Activated CD8-positive, alpha-beta memory T cell treated with anti-CD3 and anti-CD28 coated beads for 4 hours (primary cell): ENCODE measurements at places on chromosomes 3 and 15.

GRCh38 chr3:98741121-98741716, 21.9 kb upstream of the ST3GAL6 start:
- DNase-seq: no peak

DNA sequence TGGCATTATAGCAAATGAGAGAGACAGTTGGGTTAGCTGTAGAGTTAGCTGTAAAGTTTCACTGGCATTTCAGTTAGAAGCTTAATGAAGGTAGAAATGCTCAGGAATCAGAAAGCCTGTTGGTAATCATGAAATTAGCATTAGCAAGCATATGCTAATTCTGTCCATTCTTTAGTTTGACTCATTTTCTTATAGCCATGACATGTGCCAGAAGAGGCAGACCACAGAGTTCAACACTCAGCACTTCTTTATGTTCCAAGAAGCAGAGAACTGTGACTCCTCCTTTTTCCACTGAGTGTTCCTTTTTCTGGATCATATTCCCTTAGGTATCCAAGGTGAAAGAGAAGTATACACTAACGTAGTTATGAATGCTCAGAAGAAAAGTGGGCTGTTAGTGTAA, 276.2 kb upstream of the SGO1 start:
- no peak for DNase-seq

DNA sequence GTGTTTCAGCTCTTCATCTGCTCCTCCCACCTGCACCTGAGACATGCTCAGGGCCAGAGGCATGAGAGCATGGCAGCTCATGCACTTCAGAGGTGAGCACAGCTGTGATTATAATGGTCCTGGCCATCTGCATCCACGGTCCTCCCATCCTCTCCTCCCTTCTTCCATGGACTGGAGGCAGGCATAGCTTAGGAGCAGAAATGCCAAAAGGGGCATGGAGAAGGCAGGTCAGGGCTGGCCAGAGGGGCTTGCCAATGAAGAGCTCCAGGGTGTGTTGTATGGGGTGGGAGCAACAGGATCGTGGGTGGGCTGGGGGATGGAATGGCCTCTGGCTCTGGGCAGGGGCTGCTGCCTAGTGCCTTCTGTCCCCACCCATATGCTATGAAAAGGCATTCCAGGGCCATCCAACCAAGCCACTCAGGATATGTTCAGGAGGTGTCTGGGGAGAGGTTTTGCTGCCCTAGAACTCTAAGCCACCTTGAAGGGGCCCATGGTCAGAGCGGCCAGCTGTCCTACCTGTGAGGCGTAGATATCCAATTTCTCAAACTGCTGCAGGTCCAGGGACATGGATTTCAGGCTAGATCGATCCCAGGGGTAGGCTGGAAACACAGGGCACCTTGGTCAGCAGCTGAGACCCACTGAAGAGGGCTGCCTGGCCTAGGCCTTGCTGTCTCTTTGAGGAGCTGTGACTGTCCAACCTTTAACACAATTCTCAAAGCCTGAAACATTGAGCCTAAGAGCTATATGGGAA, 26.1 kb downstream of the KY start:
- DNase-seq: no peak

- no peak for DNase-seq
Measured at GRCh38 chr3:122941228-122942206, 86.0 kb downstream of the SEMA5B start.

- DNase-seq: no peak
Measured at GRCh38 chr3:172034786-172035685, 4.3 kb upstream of the FNDC3B start.

GRCh38 chr3:157311633-157312375, 124.8 kb upstream of the PTX3 start:
- no peak for DNase-seq

- no peak for DNase-seq
Measured at GRCh38 chr3:184842433-184842832, 30.5 kb downstream of the VPS8 start.

DNA sequence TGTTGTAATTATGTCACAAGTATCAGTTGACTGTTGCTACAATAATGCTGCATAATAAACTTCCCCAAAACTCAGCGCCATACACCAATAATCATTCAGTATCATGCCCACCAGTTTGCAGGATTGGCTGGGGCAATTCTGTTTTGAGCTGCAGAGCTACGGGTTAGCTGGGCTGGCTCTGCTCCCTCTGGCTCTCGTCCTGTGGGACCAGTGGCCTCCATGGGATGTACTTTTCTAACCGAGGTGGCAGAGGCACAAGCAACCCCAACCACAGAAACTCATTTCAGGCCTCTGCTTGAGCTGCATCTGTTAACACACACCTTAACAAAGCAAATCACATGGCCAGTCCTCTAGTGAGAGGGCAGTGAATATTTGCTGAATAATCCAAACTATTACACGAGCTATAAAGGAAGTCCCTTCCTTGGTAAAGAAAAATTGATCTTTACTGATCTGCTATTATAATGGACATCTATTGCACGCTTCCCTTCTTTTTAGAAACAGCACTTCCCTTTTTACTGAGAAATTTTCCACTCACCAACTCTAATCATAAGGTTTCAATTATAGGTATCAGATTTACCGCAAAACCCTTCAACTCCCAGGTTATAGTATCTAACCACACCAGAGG, 10.9 kb upstream of the BCL2A1 start:
- DNase-seq: no peak

DNA sequence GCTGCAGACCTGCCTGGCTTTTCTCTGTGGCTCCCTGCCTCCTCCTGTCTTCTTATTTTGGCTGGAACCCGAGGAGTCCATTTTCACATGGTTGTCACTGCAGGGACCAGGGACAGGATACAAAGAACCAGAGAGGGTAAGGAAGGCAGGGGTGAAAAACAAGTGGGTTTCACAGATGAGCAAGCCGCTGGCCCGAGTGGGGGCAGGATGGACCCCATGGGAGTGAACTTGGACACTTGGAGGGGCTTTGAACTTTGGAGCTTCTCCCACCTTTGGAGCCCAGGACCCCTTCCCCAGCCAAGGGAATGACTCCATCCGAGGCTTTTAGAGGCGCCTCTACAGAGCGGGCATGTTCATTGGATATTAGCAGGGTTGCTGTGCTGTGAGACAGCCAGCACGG, 26.9 kb upstream of the ADCY5 start:
- no peak for DNase-seq

GRCh38 chr3:186940967-186941366, 10.6 kb downstream of the ST6GAL1 start:
- no peak for DNase-seq

DNA sequence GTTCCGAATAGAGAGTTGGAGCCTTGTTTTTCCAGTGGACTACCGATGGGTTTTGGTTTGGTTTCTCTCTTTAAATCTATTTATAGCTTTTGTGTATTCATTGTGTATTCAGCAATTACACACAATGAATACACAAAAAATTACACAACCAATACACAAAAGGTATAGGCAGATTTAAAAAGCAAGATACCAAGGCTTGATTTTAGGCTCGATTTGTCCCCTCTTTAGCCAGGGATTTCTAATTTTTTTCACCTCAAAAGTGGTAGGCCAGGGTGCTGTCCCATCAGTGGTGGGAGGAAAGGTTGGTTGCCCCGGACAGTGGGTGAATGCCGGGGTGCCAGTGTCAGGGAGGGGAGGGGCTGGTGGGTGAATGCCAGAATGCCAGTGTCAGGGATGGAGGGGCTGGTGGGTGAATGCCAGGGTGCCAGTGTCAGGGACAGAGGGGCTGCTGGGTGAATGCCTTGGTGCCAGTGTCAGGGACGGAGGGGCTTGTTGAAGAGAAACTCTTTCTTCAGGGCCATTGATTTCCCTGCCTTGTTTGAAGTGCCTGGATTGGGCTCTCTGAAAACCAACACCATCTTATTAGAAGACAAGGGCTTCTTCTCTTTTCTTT, 186.2 kb downstream of the GOLGA6L6 start:
- no peak for DNase-seq

DNA sequence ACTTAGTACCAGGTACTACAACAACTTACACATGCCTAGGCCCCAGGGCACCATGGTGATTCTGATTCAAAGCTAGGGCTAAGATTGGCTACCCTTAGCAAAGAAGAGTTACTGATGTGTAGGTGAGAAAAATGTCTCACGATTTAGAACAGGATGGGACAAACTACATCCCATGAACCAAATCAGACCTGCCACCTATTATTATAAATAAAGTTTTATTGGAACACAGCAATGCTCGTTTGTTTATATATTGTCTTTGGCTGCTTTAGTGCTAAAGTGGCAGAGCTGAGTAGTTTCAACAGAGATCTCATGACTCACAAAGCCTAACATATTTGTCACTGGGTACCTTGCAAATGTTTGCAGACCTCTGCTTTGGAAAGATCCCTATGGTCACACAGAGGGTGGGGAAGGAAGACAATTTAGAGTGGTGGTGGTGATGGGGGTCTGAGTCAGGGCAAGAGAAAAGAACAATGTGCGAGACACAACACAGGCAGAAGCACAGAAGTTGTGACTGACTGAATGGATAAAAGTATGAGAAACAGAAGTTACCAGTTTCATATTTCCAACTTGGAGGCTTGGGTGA, 770.6 kb upstream of the CFAP20DC start:
- no peak for DNase-seq

DNA sequence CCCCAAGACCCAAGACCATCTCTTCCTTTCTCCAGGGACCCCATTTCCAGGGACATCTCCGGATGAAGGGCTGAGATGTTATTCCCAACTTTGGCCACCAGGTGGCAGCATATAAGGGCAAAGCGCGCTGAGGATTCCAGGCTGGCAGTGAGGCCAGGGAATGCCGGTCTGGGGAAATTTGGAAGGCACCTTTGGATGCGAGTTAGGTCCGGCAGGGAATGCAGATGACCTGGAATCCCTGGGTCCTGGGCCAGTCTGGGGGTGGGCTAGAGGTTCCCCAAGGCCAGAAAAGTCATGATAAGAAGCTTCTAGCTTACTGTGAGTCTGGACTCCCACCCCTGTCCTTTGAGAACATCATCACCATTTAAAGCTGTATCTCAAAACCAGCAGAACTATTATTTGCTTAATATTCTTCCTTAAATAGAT, 1.6 kb upstream of the CHST13 start:
- peak; percentile 9 for DNase-seq

DNA sequence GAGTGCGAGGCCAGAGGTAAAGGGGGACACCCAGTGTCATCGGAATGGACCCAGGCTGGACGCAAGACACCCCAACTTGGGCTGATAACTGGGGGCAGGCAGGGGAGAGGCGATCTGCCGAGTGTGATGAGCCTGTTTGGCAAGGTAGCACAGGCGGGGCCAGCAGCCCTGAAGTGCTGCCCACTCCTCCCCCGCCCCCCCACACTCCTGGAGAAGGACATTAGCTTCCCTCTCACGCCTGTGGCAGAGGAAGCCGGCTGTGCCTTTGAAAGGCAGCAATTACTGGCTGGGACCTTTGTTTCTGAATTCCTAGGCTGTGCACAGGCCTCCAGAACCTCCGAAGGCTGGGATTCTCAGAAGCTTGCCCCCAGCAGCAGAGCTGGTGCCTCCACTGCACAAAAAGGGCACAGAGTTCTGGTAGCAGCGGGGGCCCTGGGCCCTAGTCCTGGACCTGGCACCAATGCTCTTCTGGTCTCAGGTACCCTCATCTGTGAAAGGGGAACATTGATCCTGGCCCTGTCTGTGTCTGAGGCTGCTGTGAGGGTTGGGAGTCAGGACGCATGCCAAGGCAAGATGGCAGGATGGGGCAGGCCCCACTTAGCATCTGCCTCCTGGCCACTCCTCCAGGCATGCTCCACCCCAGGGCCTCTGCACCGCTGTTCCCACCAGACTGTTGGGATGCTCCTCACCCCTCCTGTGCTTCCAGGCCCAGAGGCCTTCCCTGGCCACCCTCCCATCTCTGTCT, 28.6 kb downstream of the IQSEC1 start:
- no peak for DNase-seq

- no peak for DNase-seq
Measured at GRCh38 chr15:88204584-88204983, 52.0 kb downstream of the NTRK3 start.

DNA sequence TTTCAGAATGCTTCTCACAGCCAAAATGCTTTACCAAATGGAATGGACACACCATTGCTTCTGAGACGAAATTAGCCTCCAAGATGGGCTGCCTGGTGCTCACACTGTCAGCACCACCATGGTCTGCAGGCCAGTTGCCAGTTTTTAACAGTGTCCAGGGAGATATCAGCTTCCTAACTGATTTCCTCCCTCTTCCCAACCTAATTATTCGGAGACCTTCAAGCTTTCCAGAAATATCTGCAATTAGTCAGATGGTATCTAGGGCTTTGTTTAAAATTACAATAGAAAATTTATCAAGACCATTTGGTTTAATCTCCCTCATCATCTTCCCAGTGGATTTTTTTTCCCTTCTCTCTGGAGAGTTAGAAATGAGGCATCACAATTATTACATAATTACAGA, 287.5 kb downstream of the ZPLD1 start:
- DNase-seq: no peak

GRCh38 chr15:47301481-47301880, 415.8 kb upstream of the SEMA6D start:
- no peak for DNase-seq

GRCh38 chr15:52100807-52101442, 11.7 kb downstream of the BCL2L10 start:
- no peak for DNase-seq

GRCh38 chr3:184899953-184900595, 88.1 kb downstream of the VPS8 start:
- DNase-seq: no peak

GRCh38 chr15:91853511-91853947, at the start of gene SLCO3A1:
Gene SLCO3A1 (plus strand): TSS chr15:91853708.
- peak; percentile 63 for DNase-seq

- no peak for DNase-seq
Measured at GRCh38 chr15:38530113-38530512, 34.5 kb downstream of the RASGRP1 start.

DNA sequence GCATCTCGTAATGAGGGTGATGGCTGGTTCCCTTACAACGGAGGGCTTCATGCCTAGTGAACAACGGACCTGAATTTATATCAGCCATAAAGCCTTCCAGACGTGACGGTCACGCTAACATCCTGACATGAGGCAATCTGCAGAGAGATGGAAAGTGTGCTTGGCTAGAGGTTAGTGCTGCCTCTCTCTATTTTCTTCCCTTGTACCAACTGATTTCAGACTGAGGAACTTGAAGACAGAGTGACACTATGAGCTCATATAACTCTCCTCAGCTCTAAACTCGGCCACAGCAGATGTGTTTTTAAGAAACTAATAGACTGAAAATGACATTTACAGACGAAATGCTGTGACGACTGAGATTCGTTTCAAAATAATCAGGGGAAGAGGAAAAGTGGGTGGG, 122.4 kb downstream of the XXYLT1 start:
- no peak for DNase-seq

DNA sequence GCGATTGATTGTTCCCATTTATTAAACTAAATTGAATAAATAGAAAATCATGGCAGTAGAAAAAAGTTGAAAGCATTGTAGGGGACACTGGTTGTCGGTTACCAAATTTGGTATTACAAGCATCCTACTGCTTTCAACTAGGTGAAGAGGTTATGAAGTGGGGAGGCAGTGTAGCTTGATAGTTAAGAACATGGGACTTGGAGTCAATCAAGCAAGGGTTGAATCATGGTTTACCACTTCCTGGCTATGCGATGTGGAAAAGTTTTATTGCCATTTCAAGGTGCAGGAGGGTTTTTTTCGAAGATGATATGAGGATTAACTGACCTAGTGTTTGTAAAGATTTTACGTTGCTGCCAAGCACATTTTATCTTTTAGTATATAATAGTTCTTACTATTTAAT, 318.2 kb upstream of the KCNH8 start:
- DNase-seq: no peak
